ENCODE measurements at places on chromosomes 4 and X.

DNA sequence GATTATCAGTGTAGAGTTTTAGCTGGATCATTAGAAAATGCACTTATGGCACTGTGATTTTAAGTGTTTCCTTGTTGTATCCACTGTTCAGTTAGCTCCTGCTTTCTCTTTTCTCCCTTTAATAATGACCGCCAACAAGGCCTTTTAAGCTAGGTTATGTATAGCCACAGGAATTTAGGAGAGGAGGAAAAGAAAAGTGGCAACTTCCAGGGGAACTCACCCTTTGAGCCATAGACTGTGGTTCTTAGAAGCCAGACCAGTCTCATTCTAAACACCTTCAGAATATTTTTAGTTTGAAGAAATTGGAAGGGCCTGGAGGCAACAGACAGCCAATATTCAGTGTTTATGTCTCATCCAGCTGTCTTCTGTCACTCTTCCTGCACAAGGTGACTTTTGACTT is 6.1 kb downstream of the FGF2 start:
- no peak for DNase-seq

DNA sequence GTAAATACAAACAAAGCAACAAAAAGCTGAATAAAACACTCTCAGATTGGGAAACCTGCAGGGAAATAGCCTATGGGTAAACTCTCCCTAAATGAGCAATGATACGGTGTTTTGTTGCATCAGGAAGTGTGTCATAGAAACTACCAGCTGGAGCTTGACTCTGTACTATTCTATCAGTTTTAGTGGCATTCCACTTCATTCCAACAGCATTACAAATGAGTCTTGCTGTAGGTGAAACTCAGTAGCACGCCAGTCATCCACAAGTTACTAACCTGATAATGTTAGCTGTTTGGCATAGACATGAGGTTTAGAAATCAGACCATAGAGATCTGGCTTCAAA is 24.9 kb downstream of the FGFBP1 start:
- DNase-seq = no peak

GRCh38 chrX:10399043-10399741 is 221.2 kb downstream of the MID1 start:
- DNase-seq = no peak

- DNase-seq = no peak
Measured at GRCh38 chr4:37475087-37475486, 211.1 kb downstream of the RELL1 start.
